Panc1 (cell line): ENCODE measurements at places on chromosomes 3 and 15. TPM values are rescaled to one million over a fixed set of nuclear protein-coding genes. Genes with fewer than 3 reads are reported as not detected.

The SH3GL3 gene
- not detected for total RNA-seq

The GOLGA8G gene
- not detected for total RNA-seq

The ZNF774 gene
- total RNA-seq = 5.2 TPM

The P4HTM gene
- total RNA-seq = 28.3 TPM

The TPRG1 gene
- not detected for total RNA-seq

The GOLGA8H gene
- 1.5 TPM for total RNA-seq

The MME gene
- 1.6 TPM for total RNA-seq

The P2RY13 gene
- total RNA-seq = not detected

The NUP210 gene
- 36.8 TPM for total RNA-seq

The TMF1 gene
- 18.7 TPM for total RNA-seq

The CTXN2 gene
- total RNA-seq = 0.05 TPM

The PLA2G4D gene
- total RNA-seq = not detected

The CRYBG3 gene
- 24.6 TPM for total RNA-seq

The STAG1 gene
- 43.7 TPM for total RNA-seq

The GOLGA6L7 gene
- not detected for total RNA-seq

The AMOTL2 gene
- 146 TPM for total RNA-seq

The HEG1 gene
- 141 TPM for total RNA-seq

The GOLGA6D gene
- not detected for total RNA-seq

The CPLX3 gene
- not detected for total RNA-seq

The ARNT2 gene
- 16.8 TPM for total RNA-seq

The SCAMP5 gene
- 11.2 TPM for total RNA-seq

The CACNA1D gene
- total RNA-seq = 23.0 TPM

The REC114 gene
- total RNA-seq = not detected

The FRMD5 gene
- 18.3 TPM for total RNA-seq

The IGSF11 gene
- 0.33 TPM for total RNA-seq

The CASR gene
- total RNA-seq = not detected

The B3GALNT1 gene
- total RNA-seq = 31.1 TPM

The ZNF197 gene
- total RNA-seq = 7.0 TPM

The RPLP1 gene
- total RNA-seq = 2,076 TPM

The ITPKA gene
- 6.3 TPM for total RNA-seq

The TBCCD1 gene
- 14.5 TPM for total RNA-seq

The NAALADL2 gene
- total RNA-seq = 2.7 TPM

The DLL4 gene
- 0.31 TPM for total RNA-seq

The NPAP1 gene
- not detected for total RNA-seq

The HTR3E gene
- total RNA-seq = not detected

The COMMD4 gene
- total RNA-seq = 250 TPM

The NTRK3 gene
- not detected for total RNA-seq

The SSR3 gene
- 154 TPM for total RNA-seq

The CSTA gene
- total RNA-seq = not detected
